Kidney (tissue), 22 donors: ENCODE measurements at places on chromosomes 7 and 10. TPM values are rescaled to one million over a fixed set of nuclear protein-coding genes. Genes with fewer than 3 reads are reported as not detected.

The EGR2 gene
- polyA plus RNA-seq = 0.30 TPM

DNA sequence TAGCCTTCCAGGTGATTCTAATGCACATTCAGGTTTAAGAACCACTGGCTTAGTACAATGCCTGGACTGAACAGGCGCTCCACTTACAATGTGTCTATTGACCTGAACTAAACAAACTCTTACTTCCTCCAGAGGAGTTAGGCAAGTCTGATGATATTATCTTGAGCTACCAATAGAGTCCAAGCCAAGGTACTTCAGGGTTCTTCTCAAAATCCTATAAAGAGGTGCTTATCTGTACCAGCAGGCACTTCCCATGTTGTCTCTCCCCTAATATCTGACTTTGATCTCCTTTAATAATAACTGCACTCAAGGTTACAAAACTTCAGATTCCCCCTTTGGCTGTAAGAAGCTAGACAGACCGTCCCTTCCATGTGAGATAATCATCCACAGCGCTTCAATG, 157.0 kb upstream of the SVIL start:
- H3K4me1 ChIP-seq = no peaks in the 10 kb centered on the region
- H3K27ac ChIP-seq = no peak overlapping the region
- DNase-seq = no peak
- no peaks in the 10 kb centered on the region for H3K36me3 ChIP-seq

DNA sequence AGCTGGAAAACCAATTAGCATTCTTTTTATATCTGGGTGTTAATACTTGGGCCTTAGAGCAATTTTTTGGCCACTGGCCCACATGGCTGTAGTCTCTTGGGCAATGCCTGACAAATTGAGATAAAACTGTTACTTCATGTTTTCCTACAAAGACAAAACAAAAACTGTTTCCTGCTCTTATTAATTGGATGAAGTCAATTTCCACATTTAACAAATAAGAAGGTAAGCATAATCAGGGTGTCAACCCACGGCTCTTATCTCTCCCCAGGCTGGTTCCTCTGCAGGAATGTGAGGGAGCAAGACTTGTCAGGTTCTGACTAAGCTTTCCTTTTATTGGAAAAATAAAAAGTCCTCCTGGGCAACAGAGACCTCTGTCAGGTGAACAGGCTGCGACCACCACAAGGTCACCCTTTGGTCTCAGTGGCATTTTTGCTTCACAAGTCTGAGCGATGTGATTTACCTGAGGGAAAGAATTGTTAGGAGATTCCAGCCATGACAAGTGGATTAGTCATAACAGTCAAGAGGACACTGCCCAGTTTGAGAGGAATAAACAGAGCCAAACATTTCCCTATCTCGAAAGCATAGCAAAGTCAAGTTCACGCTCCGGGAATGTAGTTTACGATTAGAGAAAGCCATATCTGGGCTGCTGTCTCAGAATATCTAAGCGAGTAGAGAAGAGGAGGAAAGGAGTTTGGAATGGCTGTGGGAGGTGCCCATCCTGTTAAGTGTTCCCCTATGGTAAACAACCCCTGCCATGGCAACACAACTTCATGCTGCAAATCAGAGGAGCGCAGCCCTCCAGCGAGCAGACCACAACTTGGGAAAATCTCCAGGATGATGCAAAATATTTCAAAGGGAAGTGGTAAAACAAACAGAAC, 144.4 kb downstream of the TES start:
- H3K4me3 ChIP-seq = no peak overlapping the region
- peak; percentile 92 for DNase-seq
- H3K36me3 ChIP-seq = no peaks in the 10 kb centered on the region
- peak overlapping the region; percentile 60 for H3K27ac ChIP-seq
- no peaks in the 10 kb centered on the region for H3K4me1 ChIP-seq

GRCh38 chr10:70786799-70787415, 1.7 kb upstream of the TBATA start:
- DNase-seq = no peak
- H3K4me3 ChIP-seq = no peak overlapping the region
- H3K27ac ChIP-seq = no peak overlapping the region

GRCh38 chr7:155848691-155849669, 36.7 kb upstream of the SHH start:
- no peaks in the 10 kb centered on the region for H3K36me3 ChIP-seq
- H3K4me1 ChIP-seq = no peaks in the 10 kb centered on the region
- H3K4me3 ChIP-seq = no peak overlapping the region

DNA sequence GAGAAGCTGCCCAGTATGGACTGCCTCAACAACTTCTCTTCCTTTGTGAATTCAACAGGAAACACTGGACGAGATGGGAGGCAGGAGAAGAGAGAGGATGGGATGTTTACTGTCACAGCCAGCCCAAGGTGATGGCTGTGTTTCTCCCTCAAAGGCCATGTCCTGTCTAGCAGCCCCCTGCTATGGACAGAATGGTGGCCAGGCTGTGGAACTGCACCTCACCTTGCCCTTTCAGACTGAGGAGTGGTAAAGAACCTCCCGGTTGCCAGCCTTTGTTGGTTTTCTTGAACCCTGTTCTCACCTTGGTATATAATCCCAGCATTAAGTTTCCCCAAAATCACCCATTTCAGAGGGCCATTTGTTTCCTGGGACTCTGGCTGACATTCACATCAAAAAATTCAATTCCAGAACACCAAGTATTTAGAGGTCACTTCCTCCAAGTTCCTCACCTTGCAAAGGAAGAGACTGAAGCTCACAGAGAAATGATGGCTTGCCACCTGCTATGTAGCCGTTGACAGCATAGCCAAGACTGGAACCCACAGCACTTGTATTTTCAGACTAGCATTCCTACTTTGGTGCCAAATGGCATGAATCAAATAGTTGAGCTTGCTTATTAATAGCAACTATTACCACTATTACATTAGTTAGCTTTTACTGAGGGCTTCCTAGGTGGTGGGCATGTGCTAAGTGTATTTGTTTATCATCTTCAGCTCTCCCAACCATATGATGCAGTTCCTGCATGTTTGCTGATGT, 224.0 kb upstream of the GRB10 start:
- DNase-seq = no peak
- H3K36me3 ChIP-seq = no peaks in the 10 kb centered on the region

GRCh38 chr10:127853868-127854768, 38.6 kb downstream of the CLRN3 start:
- DNase-seq = peak; percentile 84
- no peak overlapping the region for H3K27ac ChIP-seq
- no peaks in the 10 kb centered on the region for H3K4me1 ChIP-seq
- no peaks in the 10 kb centered on the region for H3K27me3 ChIP-seq

The GDF10 gene
- polyA plus RNA-seq = not detected

The ACTL6B gene
- polyA plus RNA-seq = not detected

The DOCK4 gene
- polyA plus RNA-seq = 3.2 TPM

DNA sequence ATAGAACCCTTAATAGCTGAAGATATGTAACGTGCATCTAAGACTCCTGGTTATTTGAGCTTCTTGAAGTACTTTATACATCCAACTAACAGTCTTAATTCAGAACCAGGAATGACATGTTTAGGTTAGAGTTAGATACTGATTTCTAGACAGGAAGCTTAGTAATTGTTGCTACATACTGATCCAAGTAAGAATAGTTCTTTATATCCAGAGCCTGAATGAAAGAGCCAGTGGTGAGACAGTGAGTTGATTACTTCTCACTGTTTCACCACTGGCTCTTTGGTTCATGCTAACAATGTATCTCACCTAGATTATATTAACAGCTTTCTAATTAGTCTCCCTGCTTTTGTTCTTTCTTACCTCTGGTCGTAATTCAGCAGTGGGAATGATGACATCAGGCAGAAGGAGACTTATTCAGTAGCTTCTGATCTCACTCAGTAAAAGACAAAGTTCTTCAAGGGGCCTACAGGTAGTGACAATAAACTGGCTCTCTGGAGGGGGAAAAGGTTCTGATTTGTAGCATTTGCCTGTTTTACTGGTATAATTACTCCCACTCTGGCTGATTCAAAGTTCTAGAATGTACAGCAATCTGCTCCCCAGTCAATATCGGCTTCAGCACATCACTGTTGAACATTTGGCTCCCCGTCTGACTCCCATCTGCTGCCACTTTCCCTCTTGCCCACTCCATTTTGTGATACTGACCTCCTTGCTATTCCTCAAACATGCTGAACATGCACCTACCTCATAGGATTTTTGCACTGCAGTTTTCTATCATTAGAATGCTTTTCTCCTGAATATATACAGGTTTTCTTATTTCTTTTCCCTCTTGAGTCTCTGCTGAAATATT, 29.1 kb downstream of the MCU start:
- H3K4me3 ChIP-seq = no peak overlapping the region
- no peaks in the 10 kb centered on the region for H3K27me3 ChIP-seq
- no peaks in the 10 kb centered on the region for H3K36me3 ChIP-seq
- no peak for DNase-seq
- no peaks in the 10 kb centered on the region for H3K4me1 ChIP-seq
- H3K27ac ChIP-seq = no peak overlapping the region

DNA sequence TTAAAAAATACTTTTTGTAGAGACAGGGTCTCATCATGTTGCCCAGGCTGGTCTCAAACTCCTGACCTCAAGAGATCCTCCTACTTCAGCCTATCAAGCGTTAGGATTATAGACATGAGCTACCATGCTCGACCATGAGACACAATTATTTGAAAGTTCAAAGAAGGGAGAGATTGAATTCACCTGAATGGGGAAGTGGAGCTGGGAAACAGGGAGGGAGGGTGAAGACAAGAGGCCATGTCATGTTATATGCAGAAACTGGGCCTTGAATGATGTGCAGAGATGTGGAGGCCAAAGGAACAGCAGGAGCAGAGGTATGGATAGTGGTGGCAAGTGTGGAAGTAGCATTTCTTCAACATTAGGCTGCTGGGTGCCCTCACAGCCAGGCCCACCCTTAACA, 18.7 kb upstream of the CYCS start:
- H3K27me3 ChIP-seq = no peaks in the 10 kb centered on the region
- no peaks in the 10 kb centered on the region for H3K36me3 ChIP-seq
- H3K4me3 ChIP-seq = no peak overlapping the region
- H3K27ac ChIP-seq = no peak overlapping the region
- no peak for DNase-seq

The PRSS37 gene
- polyA plus RNA-seq = not detected

GRCh38 chr7:99369767-99370391, 4.7 kb upstream of the ARPC1B start:
- H3K36me3 ChIP-seq = no peaks in the 10 kb centered on the region
- no peaks in the 10 kb centered on the region for H3K4me1 ChIP-seq
- H3K27me3 ChIP-seq = no peaks in the 10 kb centered on the region
- H3K27ac ChIP-seq = no peak overlapping the region
- DNase-seq = peak; percentile 82

The CALHM3 gene
- polyA plus RNA-seq = not detected

GRCh38 chr10:121076776-121077715, 225.9 kb downstream of the WDR11 start:
- no peaks in the 10 kb centered on the region for H3K27me3 ChIP-seq
- no peaks in the 10 kb centered on the region for H3K36me3 ChIP-seq

The TRIM50 gene
- 14.0 TPM for polyA plus RNA-seq

- peak overlapping the region; percentile 77 for H3K4me3 ChIP-seq
- no peaks in the 10 kb centered on the region for H3K27me3 ChIP-seq
- no peaks in the 10 kb centered on the region for H3K36me3 ChIP-seq
- H3K27ac ChIP-seq = peak overlapping the region; percentile 8
- DNase-seq = no peak
Measured at GRCh38 chr10:17126327-17126726, 3.3 kb downstream of the CUBN start.

The HECTD2 gene
- 4.5 TPM for polyA plus RNA-seq

DNA sequence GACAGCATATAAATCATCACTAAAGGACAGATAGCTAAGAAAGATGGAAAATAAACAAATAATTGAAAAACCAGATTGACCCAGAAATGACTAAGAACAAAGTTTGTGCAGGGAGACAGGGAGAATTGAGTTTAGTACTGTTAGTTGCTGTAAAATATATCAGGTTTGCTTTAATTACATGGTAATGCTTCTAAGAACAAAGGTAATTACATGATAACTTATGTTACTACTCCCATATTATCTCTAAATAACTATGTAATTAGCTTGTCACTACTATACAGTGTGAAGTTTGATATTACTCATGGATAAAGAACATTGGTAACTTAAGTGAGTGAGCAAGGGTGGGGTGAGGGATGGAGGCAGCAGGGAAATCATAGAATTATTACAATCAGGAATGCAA, 135.2 kb upstream of the KAT6B start:
- no peak overlapping the region for H3K27ac ChIP-seq
- H3K4me3 ChIP-seq = no peak overlapping the region
- no peak for DNase-seq
- no peaks in the 10 kb centered on the region for H3K4me1 ChIP-seq
- H3K27me3 ChIP-seq = no peaks in the 10 kb centered on the region

- DNase-seq = peak; percentile 80
- no peak overlapping the region for H3K4me3 ChIP-seq
- H3K27me3 ChIP-seq = no peaks in the 10 kb centered on the region
- H3K27ac ChIP-seq = no peak overlapping the region
- no peaks in the 10 kb centered on the region for H3K4me1 ChIP-seq
- no peaks in the 10 kb centered on the region for H3K36me3 ChIP-seq
Measured at GRCh38 chr7:28922624-28923331, 35.4 kb downstream of the TRIL start.

DNA sequence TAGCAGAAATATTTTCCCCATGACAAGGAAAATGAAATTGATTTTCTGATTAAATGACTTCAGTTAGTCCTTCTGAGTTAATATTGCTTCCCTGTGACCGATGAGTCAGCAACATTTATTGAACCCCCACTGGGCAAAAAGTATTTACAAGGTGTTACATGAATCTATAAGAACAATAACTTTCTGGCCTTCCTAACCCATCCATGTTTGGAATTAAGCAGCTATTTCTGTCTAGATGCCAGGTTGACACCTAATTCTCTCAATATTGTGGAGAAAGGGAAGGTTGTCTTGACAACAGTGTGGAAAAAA, 112.9 kb upstream of the JAZF1 start:
- no peak overlapping the region for H3K4me3 ChIP-seq
- no peaks in the 10 kb centered on the region for H3K4me1 ChIP-seq
- H3K27me3 ChIP-seq = no peaks in the 10 kb centered on the region
- DNase-seq = no peak
- H3K27ac ChIP-seq = no peak overlapping the region
- no peaks in the 10 kb centered on the region for H3K36me3 ChIP-seq
